Fibroblast of lung (primary cell): ENCODE measurements at places on chromosomes 7 and 10. TPM values are rescaled to one million over a fixed set of nuclear protein-coding genes. Genes with fewer than 3 reads are reported as not detected.
A peak's percentile ranks its signal among the peaks of the same experiment; 100 is the strongest.

- no peak for DNase-seq
Measured at GRCh38 chr10:29958440-29958839, 100.9 kb downstream of the JCAD start.

DNA sequence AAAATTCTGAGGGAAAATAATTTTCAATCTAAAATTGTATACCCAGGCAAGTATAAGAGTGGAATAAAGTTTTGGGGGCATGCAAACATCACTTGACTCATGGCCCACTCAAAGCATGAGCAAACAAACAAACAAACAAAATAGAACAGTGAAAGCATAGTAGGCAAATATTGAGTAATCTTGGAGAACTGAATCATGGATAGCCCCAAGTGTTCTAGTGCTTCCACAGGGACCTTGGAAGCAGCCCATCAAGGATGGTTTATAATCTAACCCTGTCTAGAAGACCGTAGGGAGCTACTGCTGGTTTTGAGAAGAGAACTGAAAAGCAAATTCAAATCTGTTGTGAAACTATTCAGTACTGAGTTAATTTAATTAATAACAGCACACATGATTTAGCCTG, 22.1 kb downstream of the POLR3A start:
- no peak for DNase-seq

DNA sequence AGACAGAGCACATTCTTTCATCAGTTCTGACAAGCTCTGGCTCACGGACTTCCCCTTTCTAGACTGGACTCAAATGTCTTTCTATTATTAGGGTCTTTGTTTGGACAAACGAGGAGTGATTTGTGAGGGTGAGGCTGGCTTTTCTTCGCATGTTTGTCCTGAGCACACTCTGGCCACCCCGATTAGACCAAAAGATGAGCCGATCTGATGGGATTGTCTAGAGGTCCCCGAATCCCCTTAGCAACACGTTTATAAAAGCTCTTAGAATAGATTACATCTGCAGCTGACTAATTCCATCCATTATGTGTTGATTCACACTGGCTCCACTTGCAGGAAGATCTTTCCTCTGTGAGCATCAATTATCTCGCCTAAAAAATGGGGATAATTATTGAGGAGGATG, 675.4 kb upstream of the AUTS2 start:
- DNase-seq: no peak

AMZ1 gene
- total RNA-seq: 0.26 and 0.33 TPM in 2 replicates

GRCh38 chr7:131383417-131384285, 56.0 kb downstream of the MKLN1 start:
- DNase-seq: peak; percentile 64

DNA sequence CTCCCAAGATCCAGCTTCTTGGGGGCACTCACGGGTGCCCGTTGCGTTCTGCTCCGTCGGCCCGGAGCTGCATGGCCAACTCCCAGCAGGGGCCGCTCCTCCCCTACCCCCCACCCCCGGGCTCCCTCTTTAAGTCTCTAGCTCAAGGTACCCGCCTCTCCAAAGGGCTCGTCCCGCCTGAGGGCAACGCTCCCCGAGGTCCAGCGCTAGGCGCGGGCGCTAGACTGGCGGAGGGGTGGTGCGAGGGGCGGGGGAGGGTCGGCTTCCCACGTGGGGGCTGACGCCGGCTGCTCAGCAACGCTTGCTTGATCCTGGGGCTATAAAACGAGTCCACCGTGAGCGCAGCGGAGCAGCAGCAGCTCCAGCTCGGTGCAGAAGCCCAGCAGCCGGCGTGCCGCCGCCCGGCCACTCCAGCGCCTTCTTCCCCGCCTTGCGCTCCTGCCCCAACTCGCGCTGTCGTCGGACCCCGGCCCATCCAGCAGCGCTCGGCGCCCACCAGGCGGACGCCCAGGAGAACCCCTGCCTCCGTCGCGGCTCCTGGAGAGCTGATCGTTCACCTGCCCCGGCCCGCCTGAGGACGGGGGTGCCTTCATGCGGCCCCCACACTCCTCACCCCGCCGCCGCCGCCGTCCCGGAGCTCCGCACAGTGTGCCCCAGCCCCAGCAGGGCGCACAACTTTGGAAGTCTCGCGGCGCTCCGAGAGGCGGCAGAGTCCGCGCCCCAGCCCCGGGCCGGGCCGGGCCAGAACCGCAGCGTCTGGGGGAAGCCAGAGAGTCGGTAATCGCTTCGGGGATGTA, at the start of gene ADRA2A:
Gene ADRA2A, plus strand, starts transcription at position 348 of the 797 bp plus-strand sequence. CDS start 968 bp downstream, outside the sequence.
- DNase-seq: peak; percentile 40

- DNase-seq: no peak
Measured at GRCh38 chr10:116269619-116270018, 3.4 kb downstream of the GFRA1 start.

SH2B2 gene
- total RNA-seq: 2.0 and 2.3 TPM in 2 replicates

IDI2 gene
- total RNA-seq: not detected in 2 replicates

- DNase-seq: no peak
Measured at GRCh38 chr7:44918029-44918428, 32.7 kb upstream of the PURB start.

- peak; percentile 45 for DNase-seq
Measured at GRCh38 chr10:124612611-124613498, 131.3 kb downstream of the FAM53B start.

- peak; percentile 18 for DNase-seq
Measured at GRCh38 chr10:71795248-71795647, 21.9 kb upstream of the VSIR start.

GRCh38 chr7:105776068-105776790, 100.2 kb downstream of the ATXN7L1 start:
- peak; percentile 98 for DNase-seq

FAM107B gene
- total RNA-seq: 18.0 and 36.0 TPM in 2 replicates

GRCh38 chr10:120800528-120801323, 50.4 kb upstream of the WDR11 start:
- DNase-seq: no peak

DNA sequence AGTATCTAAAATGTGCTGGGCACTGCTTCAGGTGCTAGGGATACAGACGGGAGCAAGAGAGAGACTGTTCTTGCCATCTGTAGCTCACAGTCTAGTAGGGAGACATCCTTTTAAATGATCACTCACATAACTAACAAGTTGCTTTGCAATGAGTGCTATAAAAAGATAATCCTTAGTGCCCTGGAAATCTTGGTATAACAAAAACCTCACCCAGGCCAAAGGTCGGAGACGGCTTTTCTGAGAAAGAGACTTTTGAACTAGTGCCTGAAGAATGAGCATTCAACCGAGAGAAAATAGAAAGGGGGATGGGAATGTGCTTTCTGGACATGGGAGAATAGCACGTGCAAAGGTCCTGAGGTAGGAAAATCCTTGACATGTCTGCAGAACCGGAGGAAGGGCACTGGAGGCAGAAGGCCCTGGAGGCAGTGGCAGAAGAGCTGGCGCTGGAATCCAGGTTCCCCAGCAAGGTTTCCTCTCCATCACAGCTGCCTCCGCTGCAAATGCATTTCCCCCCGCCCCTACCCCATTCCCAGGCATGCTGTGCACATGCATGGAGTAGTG, 89.4 kb downstream of the COL13A1 start:
- DNase-seq: no peak

DNA sequence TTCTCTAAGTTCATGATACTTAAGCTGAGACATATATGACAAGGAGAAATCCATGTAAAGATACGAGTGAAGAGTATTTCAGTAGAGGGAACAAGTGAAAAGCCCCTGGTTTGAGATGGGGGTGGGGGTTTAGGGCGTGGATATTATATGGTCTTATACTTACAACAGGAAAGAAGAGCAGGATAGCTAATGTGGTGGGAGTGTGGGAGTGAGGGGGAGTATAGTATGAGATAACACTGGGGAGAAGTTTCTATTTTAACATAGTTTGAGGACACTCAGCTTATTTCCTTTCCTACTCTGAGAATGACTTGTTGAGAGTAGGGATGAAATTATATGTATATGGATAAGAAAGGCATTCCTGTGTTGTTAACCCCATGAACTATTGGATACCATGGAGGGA, 36.5 kb downstream of the MCU start:
- DNase-seq: no peak

- DNase-seq: no peak
Measured at GRCh38 chr7:79212334-79212733, 241.1 kb downstream of the MAGI2 start.

RSPH10B2 gene
- 0.51 and 0.66 TPM in 2 replicates for total RNA-seq

- DNase-seq: no peak
Measured at GRCh38 chr7:105133358-105133757, 119.4 kb downstream of the KMT2E start.

DNA sequence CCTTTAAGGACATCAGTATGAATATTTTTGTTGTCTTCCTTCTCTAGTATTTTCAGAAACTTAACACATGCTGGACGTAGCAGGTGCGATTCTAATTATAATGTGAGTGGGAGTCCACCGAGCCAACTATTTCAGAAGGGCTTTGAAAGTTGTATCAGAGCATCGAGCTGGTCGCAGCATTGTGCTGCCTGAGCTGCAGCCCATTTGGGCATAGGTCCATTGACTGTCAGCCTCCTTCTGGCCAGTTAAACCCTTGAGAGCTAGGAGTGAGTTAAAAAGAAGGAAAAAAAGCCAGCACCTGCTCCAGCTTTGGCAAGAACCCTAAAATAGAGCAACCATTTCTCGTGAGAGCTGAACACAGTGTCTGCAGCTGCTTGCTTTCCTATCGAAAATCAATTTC, 47.8 kb downstream of the SLC35G1 start:
- no peak for DNase-seq

GRCh38 chr10:35432781-35433338, 96.6 kb downstream of the CCNY start:
- DNase-seq: no peak

DNA sequence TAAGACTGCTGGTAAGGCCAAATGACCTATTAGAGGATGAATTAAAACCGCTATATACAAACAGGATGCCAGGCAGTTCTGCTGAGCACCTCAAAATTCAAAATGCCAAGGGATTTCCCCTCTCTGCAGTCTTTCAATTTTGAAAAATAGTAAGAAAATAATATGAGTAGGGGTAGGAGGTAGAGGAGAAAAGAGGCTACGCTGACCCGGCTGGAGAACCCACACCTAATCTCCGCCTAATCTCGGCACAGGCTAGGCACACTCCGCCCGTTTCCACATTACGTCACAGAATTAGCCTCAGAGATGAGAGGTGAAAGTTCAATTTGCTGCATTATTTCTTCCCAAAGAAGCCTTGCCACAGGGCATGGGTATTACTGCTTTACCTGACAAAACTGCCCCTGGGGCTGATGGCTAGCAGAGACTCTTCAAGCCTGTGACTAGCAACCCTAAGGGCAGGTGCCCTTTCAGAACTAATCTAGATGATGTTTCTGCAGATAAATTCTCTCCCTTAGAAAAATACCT, 21.3 kb upstream of the SPOCK2 start:
- DNase-seq: no peak

- no peak for DNase-seq
Measured at GRCh38 chr10:110744782-110745181, 100.6 kb downstream of the RBM20 start.

CALHM1 gene
- total RNA-seq: not detected in 2 replicates

DNA sequence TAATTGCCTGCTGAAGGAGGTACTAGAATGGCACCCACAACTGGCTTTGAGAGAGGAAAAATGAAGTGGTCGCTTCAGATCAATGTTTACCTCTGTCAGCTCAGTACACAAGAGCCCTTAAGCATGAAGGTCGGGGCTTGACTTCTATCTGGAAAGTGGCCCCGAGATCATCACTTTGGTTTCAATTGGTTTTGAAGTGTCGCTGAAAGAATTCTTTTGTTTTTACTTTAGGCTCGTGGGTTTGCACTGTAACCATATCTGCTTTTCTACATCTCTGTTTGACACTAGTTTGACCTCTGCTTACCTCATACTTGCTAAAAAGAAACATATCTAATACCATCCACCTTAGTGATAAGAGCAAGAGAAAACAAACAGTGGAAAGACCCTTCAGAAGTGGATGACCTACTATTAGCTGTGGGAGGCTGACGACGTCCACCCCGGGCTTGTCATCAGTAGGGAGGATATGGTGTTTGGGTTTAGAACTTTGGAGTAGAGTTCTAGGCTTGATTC, 361.8 kb downstream of the GATA3 start:
- DNase-seq: no peak

DNAJC1 gene
- total RNA-seq: 46.2 and 64.7 TPM in 2 replicates

RPEL1 gene
- total RNA-seq: 0.17 and 0.26 TPM in 2 replicates

GRCh38 chr10:69265521-69265920, 12.8 kb upstream of the HK1 start:
- DNase-seq: no peak

FAM24B gene
- total RNA-seq: 4.4 and 6.8 TPM in 2 replicates

- peak; percentile 51 for DNase-seq
Measured at GRCh38 chr7:106110885-106111654, 1.0 kb downstream of the SYPL1 start.

DNA sequence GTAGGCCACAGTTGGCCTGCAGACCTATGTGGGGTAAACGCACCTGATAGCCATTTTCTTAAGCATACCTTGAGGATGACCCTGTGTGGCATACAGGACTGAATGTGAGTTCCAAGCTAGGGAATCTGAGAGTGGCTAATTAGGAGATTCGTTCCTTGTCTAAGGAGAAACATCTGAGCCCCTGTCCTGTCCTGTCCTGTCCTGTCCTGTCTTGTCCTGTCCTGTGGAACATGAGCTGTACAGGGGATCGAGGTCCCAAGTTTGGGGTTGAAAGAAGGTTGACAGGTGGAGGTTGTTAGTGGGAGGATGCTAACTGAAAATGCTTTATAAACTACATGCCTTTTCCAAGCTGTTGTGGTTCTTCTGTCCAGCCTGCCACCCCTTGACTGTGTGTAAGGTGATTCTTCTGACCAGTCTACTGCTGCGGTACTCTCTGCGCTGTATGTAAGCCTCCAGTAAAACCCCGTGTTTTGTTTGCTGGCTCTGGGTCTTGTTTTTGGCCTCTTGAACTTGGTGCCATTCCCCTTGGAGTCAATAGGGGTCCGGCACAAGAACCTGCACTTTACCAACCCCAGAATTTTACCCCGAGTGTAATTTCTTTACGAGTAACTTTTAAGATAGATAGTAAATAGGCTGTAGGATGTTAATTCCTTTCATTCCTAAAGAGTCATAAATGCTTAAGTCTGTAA, 26.4 kb downstream of the ZNRF2 start:
- DNase-seq: no peak

IGFBP1 gene
- total RNA-seq: not detected in 2 replicates

- no peak for DNase-seq
Measured at GRCh38 chr7:97128736-97129135, 11.2 kb downstream of the SDHAF3 start.
